Mucosa of gallbladder (tissue), 1 donor: ENCODE measurements at places on chromosomes 3 and 15. TPM values are rescaled to one million over a fixed set of nuclear protein-coding genes. Genes with fewer than 3 reads are reported as not detected.

- DNase-seq: no peak
Observed at GRCh38 chr3:172987273-172987672, 153.8 kb downstream of the SPATA16 start.

DNA sequence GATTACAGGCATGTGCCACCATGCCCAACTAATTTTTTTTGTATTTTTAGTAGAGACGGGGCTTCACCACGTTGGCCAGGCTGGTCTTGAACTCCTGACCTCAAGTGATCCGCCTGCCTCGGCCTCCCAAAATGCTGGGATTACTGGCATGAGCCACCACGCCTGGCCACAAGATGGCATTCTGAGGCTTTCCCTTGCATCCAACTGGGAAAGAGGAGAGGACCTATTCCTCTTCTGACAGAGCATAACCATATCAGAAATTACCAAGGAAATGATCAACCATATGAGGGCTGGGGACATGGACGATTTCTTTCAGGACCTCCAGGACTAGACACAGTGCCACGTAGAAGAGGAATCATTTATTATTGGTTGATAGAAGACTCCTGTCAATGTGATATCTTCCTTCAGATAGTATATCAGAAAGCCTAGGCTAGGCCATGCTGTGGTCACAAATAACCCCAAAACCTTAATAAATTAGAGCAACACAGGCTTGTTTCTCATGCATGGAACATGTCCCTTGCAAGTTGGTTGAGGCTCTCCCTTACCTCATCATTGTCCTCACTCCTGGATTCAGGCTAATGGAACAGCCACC lies 372.3 kb upstream of the IL12A start:
- DNase-seq: peak; percentile 42

DNA sequence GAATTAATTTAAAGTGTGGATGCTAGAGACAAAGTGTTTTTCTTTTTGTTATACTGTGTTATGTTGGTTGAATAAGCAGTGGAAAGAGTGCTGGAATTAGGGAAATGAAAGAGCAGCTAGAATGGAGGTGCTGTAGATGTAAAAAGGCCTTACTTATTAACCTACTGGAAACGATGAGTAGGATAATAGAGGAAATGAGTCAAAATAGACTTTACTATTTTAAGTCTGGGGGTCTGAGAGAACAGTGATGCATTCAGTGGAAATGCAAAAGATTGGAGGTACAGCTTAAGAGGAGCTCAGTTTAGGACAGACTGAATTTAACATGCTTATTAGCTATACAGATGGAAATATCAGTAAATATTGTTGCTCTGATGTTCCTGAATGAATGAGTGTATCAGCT lies 674.0 kb downstream of the OTOL1 start:
- no peak for DNase-seq

- no peak for DNase-seq
Observed at GRCh38 chr3:122671553-122671952, 9.1 kb upstream of the PARP14 start.

CHRNB4 gene
- total RNA-seq: not detected

- DNase-seq: no peak
Observed at GRCh38 chr15:22863356-22863755, 24.9 kb downstream of the NIPA2 start.

PLA2G4B gene
- 20.7 TPM for total RNA-seq

GRCh38 chr3:96803870-96804269 lies 10.5 kb upstream of the EPHA6 start:
- DNase-seq: no peak

CELF6 gene
- total RNA-seq: 2.1 TPM

DNA sequence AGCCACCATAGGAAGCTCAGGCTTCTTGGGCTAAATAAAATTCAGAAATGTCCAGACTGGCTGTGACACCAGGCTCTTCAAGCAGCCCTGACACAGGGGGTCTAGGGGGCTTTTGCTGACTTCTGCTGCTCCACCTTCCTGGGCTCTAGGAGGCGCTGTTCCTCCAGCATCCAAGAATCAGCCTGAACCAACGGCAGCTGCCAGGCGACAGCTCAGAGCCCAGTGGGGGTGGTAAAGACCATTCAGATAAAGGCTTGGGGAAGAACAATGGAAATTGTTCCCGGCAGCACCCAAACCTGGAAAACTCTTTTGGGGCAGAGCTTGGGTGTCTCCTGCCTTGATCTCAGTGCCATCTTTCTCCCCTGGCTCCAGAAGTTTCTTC lies 21.6 kb upstream of the PSTPIP1 start:
- DNase-seq: no peak

GRCh38 chr3:162492446-162493081 lies 996.0 kb downstream of the OTOL1 start:
- no peak for DNase-seq

DNA sequence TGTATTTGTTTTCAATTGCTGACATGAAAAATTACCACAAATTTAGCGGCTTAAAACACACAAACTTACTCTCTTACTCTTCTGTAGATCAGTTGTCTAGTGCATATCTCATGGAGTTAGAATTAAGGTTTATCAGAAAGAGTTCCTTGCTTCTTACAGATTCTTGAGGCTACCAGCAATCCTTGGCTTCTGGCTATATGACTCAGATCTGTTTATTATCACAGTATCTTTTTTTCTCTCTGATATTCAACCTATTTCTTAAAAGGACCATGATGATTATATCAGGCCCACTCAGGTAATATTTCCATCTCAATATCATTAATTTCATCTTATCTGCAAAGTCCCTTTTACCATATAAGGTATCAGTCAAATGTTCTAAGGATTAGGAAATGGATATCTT lies 263.5 kb upstream of the BCHE start:
- no peak for DNase-seq

PTPRG gene
- total RNA-seq: 38.1 TPM

MST1 gene
- 45.5 TPM for total RNA-seq

ARL14 gene
- 18.5 TPM for total RNA-seq

- DNase-seq: no peak
Observed at GRCh38 chr15:40445421-40445922, 4.7 kb downstream of the BAHD1 start.

DNA sequence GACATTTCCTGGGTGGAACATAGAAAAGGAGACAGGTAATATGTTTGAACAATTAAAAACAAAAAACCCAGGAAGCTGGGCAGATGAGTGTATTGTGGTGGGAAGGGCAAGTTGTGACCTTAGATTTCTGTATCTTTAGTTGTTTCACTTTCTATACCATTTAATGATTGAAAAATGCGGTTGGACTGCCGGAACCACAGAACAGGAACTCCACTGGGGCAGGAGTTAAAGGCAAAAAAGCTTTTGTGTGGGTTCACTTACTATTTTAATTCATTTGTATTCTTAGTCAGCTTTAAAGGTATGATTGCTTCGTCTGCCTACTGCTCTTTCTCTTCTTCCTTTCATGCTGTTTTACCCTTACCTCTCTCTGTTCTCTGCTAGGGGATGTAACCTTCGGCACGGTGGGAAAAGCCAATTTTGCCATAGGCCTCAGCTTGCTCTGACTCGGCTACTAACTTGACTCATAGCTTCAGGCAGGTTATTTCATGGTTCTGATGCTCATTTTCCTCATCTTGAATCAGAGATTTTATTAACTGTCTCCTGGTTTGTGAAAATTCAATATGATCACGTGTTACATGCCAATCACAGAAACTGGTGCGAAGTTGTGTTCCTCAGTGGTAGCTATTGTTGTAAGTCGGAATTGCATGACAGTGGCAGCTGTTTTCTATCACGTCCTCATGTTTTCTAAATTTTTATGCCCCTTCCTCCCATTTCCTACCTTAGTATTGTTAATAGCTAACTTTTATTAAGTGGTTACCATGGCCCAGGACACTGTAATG lies 1.6 kb upstream of the MCTP2 start:
- DNase-seq: no peak

GREM1 gene
- 293 TPM for total RNA-seq

KLHL40 gene
- total RNA-seq: not detected

- DNase-seq: no peak
Observed at GRCh38 chr3:101117465-101117864, 124.2 kb upstream of the ABI3BP start.
